ENCODE measurements at places on chromosomes 12 and 14. TPM values are rescaled to one million over a fixed set of nuclear protein-coding genes. Genes with fewer than 3 reads are reported as not detected.

DNA sequence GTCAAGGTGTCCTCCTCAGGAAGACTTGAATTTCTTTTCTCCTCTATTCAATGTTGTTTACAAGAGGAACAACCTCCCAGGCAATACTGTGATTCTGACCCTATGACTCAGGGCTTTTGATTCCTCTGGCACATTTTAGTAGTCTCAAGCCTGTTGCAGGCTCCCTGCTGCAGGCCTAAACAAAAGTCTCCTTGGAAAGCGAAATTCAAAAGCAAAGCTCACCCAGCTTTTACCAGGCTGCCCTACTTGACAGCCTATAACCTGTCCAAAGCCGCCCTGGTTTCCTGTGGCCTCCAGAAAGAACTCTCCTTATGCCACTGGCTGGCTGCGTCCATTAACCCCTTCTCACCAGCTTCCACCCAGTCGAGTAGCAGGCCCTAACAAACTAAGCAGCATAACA lies 11.6 kb downstream of the FGD6 start:
- H3K36me3 ChIP-seq: no peaks in the 10 kb centered on the region
- H3K27me3 ChIP-seq: no peaks in the 10 kb centered on the region
- no peak overlapping the region for H3K4me3 ChIP-seq

- no peak overlapping the region for H3K4me3 ChIP-seq
- no peak for DNase-seq
- H3K27ac ChIP-seq: no peak overlapping the region
- peaks cover 64% of the 10 kb centered on the region for H3K4me1 ChIP-seq
These were observed 63.1 kb downstream of the DIP2B start for GRCh38 chr12:50567926-50568325.

- DNase-seq: peak; percentile 39
- no peaks in the 10 kb centered on the region for H3K36me3 ChIP-seq
- H3K4me3 ChIP-seq: peak within 1 kb of the TSS; percentile 36
- H3K4me1 ChIP-seq: peaks cover 8% of the 10 kb centered on the region
- H3K27ac ChIP-seq: no peak within 1 kb of the TSS
- H3K27me3 ChIP-seq: peaks cover 30% of the 10 kb centered on the region
These were observed at the start of gene KITLG for GRCh38 chr12:88580051-88580871. TSS of gene KITLG (minus strand) at chr12:88580471. CDS start at chr12:88580278, 193 bp downstream.

DNA sequence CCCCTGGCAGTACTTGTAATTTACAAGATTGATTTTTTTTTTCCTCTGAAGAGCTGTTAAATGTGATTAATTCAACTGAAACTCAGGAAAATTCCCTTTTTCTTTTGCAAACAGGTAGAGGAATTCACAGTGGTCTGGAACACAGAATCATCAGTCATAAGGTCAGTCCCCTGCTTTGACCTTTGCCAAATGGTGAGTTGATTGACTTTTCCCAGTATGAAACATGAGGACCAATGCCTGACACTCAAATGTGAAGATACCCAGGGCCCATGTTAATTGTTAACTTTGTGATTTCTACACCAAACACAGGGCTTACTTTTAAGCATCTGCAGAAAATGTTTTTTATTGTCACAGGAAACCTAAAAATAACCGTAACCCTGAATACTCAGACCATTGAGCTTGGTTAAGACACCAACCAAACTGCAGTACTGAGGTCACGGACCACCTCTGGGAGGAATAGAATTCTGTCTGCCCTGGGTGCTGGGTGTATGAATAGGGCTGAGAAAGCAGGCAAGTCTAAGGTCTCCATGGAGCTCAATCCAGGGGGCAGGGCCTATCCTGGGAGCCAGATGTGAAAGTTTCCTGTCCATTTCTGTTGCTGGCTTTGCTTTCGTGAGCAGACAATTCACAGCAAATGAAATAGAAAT lies 192.4 kb downstream of the TMX1 start:
- peaks cover 16% of the 10 kb centered on the region for H3K27me3 ChIP-seq
- H3K36me3 ChIP-seq: no peaks in the 10 kb centered on the region
- H3K4me1 ChIP-seq: no peaks in the 10 kb centered on the region
- H3K27ac ChIP-seq: no peak overlapping the region

DNA sequence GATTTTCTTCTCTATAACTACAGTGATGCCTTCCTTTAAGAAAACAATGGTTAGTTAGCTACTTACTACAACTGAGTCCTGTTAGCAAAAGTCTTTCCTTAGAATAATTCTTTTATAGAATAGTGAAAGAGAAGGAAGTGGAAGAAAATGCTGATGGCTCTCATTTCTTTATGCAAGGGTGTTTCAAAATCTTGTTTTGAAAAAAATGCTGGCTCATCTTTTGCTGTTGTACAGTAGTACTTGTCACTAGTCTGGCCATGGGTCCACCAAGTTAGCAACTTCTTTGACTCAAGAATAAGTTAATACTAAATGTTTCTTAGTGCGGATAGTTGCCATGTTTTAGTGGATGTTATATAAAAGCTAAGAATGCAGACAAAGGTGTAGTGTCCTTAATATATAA lies 225.4 kb downstream of the PTPRO start:
- H3K27me3 ChIP-seq: no peaks in the 10 kb centered on the region
- peaks cover 10% of the 10 kb centered on the region for H3K36me3 ChIP-seq
- H3K4me1 ChIP-seq: peaks cover 60% of the 10 kb centered on the region
- DNase-seq: no peak

- peaks cover 35% of the 10 kb centered on the region for H3K27me3 ChIP-seq
- DNase-seq: no peak
- no peak overlapping the region for H3K4me3 ChIP-seq
These were observed 37.9 kb downstream of the PIWIL1 start for GRCh38 chr12:130375296-130376287.

- no peaks in the 10 kb centered on the region for H3K36me3 ChIP-seq
- no peak overlapping the region for H3K4me3 ChIP-seq
- H3K4me1 ChIP-seq: no peaks in the 10 kb centered on the region
- no peak for DNase-seq
These were observed 184.4 kb downstream of the TMEM132D start for GRCh38 chr12:129719416-129719815.

DNA sequence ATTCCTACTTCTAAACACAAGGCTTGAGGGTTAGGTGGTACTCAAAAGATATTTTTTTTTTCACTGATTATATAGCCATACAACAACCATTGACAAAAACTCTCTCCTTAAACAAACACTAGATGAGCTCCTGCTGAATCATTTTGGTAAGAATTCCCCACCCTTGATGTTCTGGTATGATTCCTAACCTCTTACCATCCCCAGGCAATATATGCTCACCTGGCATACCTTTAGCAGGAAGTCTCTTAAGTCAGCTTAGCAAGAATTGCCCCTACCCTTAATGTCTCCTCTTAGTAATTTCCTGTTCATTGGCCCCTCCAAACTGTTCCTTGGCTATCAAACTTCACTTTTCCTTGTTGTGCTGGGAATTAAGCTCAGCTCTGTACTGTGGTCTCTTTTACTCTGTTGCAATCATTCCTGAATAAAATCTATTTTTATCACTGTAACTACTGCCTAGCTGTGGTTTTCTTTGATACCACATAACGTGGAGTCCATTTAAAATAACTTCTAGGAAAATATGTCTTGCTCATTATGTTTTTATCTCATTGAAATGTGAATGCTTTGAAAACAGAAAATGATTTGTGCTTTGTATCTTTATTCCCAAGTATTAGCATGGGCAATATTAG lies 712.6 kb downstream of the SLC16A7 start:
- H3K36me3 ChIP-seq: no peaks in the 10 kb centered on the region
- no peak overlapping the region for H3K4me3 ChIP-seq
- H3K27me3 ChIP-seq: no peaks in the 10 kb centered on the region
- no peak overlapping the region for H3K27ac ChIP-seq

- H3K27ac ChIP-seq: no peak overlapping the region
- DNase-seq: no peak
- H3K4me1 ChIP-seq: peaks cover 15% of the 10 kb centered on the region
These were observed 23.5 kb downstream of the UBR7 start for GRCh38 chr14:93230539-93230938.

The PPP2R5E gene
- 32.5 TPM for total RNA-seq

The CCDC38 gene
- total RNA-seq: 0.49 TPM

The CLEC2B gene
- total RNA-seq: 30.7 TPM

The AACS gene
- total RNA-seq: 11.2 TPM

The FIGNL2 gene
- total RNA-seq: 0.36 TPM

The LRRC43 gene
- total RNA-seq: not detected

The ADSS1 gene
- total RNA-seq: 5.5 TPM

Measured in activated naive CD4-positive, alpha-beta T cell treated with anti-CD3 and anti-CD28 coated beads for 36 hours (primary cell).